ENCODE measurements at places on chromosomes 2 and 18.

DNA sequence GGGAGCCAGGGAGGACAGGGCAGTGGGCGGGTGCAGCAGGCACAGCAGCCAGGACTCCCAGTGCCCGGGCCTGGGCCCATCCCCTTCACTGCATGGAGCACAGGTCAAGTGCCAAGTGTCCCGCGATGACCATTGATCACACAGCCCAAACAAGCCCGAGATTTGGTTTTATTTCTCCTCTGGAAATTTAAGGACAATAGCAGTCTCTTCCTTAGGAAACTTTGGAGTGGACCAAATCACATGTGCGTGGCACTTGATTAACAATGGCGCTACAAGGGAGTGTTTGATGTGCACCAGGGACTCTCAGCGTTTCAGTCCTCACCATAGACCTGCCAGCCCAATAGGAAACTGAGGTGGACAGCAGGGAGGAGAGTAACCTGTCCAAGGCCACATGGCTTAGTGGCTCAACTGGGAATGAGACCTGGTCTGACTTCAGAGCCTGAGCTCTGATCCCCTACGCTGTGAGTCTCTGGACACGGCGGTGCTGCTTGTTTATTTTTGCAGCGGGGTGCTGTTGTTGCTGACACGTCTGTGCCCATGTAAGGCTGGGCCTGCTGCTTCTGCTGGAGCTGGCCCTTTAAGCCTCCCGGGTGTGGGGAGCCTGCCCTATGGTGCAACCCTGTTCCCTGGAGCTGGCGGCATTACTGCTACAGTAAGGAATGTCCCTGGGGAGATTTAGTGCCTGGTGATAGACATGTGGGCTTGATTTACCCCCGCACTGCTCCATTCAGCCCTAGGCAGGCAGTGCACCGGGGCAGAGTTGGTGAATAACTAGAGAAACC lies 194.2 kb downstream of the INHBB start:
- no peak for DNase-seq

DNA sequence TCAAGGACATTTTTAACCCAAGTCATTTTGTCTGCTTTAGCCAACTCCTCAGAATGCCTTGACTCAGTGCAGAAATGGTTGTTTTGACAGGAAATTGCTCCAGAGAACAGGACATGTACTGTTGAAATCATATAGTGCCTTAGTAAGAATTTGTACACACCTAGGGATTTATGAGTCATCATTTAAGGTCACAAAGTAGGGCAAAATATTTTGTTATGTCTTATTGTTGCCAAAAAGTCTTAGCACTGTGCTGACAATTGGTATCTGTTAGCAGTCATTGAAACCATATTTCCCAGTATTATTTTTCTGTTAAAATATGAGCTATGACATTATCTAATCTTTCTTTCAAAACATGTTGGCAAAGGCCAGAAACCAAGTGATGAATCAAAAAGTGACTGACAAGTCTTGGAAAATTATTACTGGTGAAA lies 104.5 kb downstream of the OSBPL6 start:
- DNase-seq: no peak

DNA sequence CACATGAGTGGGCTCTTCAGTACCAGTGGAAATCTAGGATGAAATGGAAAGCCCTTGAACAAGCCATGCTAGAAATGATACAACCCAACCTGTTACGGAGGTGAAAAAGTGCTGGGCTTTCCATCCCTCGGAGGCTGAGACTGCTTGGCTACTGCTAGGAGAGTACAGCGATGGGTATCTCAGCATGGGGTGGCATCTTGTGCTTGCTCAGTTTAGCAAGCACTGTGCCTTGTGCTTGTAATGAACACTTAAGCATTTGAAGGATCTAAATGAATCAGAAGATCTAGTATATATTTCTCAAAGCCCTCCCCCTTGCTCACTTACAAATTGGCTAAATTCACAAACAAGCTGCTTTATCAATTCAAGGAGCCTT lies 44.3 kb upstream of the EHBP1 start:
- DNase-seq: no peak

DNA sequence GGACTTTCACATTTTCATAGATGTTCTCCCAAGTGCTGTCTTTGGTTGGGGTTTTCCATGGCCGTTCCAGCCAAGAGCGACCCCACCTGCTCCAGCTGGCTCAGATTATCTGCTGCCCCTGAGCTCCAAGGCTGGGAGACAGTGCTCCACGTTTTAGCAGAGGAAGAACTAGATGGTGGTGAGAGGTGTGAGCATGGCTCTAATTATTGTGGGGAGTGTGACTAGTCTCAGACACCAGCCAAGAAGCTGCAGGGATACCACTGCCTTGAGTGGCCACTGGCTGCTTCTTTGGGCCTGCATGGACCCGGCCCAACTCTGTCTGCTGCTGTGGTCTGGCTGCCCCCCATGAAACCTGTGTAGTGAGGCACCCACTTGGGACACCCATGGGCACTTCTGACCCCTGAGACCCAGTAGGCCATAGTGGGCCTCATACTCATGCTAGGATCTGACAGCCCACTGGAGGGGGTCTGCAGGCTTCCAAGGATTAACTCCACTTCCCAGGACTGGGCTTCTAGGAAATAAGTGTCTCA lies 2.8 kb upstream of the NCL start:
- no peak for DNase-seq

GRCh38 chr2:28054916-28055315 lies 164.4 kb downstream of the BABAM2 start:
- DNase-seq: no peak

DNA sequence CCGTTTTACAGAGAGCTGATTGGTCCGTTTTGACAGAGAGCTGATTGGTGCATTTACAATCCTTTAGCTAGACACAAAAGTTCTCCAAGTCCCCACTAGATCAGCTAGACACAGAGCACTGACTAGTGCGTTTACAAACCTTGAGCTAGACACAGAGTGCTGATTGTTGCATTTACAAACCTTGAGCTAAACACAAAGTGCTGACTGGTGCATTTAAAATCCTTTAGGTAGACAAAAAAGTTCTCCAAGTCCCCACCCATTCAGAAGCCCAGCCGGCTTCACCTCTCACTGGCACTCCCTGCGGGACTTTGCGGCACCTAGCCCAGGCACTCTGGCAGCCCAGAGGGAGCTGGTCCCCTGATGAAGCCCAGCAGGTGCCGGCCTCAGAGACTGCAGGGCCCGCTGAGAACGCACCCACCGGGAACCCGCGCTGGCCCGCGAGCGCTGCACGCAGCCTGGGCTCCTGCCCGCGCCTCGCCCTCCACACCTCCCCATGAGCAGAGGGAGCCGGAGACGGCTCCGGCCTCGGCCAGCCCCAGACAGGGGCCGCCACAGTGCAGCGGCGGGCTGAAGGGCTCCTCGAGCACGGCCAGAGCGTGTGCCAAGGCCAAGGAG lies 508.1 kb upstream of the CHAC2 start:
- DNase-seq: no peak

DNA sequence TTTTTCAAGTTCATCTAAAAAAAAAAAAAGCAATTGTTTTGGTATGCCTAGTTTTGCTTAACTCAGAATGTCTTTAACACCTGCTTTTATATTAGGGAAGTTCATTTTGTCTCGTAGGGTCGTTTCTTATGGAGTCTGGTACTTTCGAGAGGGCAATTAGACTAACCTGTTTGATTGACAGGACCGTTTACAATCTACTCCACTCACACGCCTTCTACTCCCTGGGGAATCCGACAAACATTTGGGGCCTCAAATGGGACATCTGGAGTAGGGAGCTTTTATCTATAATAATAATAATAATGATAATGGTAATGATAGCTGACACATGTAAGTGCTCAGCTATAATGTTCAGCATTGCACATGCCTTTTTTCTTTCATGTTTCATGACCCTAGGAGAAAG lies 261.6 kb upstream of the RASGRP3 start:
- DNase-seq: no peak

- no peak for DNase-seq
Measured at GRCh38 chr2:238305092-238305862, 15.0 kb upstream of the TRAF3IP1 start.

DNA sequence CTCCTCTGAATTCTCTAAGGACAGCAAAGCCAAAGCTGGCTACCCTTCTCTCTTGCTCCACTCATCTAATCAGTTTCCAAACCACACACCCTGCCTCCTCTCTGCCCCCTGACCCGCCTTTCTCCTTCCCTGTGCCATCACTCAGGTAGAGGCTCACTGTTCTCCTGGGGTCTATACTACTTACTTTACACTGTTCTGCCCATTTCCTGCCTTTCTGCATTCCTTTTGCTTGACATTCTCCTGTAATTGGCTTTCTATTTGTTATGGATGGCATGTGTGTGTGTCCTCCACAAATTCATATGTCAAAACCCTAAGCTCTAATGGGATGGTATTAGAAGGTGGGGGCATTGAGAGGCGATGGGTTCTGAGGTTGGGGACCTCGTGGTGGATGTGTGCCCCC lies 675.2 kb upstream of the ID2 start:
- DNase-seq: no peak

GRCh38 chr2:133315280-133315679 lies 253.0 kb downstream of the NCKAP5 start:
- no peak for DNase-seq

DNA sequence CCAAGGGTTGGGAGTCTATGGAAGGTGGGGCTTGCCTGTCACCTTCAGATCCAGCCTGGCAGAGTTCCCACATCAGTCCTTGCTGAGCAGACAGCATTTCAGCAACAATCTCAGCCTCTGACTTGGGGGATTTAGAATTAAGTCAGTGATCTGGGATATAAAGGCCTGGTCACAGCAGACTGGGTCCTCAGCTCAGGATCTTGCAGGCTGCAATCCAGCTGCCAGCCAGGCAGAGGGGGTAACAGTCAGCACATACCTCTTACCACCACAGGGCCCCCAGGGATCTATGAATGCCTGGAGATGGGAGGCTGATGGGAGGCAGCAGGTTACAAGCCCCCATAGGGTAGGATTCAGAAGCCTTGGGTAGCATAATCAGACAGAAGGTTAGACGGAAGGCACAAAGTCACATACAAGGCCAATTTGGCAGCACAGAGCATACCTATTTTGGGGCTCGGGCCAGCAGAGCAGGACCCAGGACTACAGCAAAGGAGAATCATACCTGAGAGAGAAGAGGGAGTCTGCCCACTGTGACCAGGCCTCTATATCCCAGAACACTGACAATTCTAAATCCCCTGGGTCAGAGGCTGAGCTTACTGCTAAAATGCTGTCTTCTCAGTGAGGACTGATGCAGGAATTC lies 163.5 kb downstream of the MTCL1 start:
- no peak for DNase-seq

DNA sequence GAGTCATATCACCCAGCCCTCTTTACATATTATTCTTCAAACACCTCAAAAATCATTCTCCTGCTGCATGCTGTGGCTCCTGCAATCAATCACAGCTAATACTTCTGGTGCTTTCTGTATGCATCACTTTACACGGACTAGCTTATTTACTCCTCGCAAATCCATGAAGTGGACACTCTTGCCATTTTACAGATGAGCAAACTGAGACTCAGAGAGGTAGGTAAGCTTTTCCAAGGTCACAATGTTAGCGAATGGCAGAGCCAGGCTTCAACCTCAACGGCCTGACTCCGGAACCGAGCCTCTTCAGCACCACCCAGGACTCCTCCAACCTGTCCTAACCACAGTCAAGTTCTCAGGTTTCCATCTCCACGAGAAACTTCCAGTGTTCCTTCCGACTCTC lies 36.8 kb downstream of the TCF4 start:
- DNase-seq: no peak

GRCh38 chr2:174322746-174323145 lies 12.0 kb upstream of the SP9 start:
- no peak for DNase-seq

GRCh38 chr18:24915547-24915946 lies 436.4 kb downstream of the ZNF521 start:
- DNase-seq: no peak

DNA sequence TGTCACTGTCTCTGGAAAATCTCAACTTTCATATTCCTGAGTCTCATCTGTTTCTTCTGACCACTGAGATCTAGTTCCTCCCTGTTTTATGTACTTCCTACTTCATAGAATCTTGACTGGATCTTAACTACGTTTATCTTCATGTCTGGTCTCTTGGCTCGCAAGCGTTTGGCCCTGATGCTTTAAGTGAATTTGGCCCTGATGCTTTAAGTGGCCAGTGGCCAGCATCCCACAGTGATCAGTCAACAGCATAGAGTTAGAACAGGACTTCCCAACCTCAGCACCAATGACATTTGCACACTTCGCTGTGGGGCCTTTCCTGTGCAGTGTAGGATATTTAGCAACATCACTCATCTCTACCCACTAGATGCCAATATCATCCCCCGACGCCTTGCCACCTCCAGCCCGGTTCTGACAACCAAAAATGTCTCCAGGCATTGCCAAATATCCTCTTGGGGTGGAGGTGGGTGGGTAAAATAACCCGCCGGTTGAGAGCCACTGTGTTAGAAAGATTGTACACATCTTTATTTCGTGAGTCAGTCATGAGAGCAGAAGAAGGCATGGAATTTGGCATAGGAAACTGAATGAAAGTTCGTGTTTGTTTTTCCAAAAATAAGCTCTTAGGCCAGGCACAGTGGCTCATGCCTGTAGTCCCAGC lies 12.2 kb downstream of the TM4SF20 start:
- no peak for DNase-seq

- no peak for DNase-seq
Measured at GRCh38 chr2:143329288-143329687, 200.1 kb downstream of the ARHGAP15 start.

- no peak for DNase-seq
Measured at GRCh38 chr2:6958616-6959235, 41.5 kb downstream of the RNF144A start.

- DNase-seq: no peak
Measured at GRCh38 chr2:1277634-1278033, 135.6 kb upstream of the TPO start.

DNA sequence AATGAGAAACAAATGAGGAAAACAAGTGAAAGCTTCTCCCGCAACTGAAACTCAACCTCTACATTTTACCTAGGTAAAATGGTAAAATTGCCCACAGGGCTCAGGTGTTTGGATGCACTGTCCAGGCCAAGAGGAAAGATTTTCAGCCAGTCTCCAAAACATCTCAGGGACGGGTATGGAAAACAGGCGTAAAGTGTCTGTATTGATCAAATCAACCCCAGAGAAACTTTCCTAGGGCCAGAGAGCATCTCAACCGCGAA lies 361 bp upstream of the HAT1 start:
- no peak for DNase-seq

GRCh38 chr2:18432999-18433398 lies 127.5 kb downstream of the RDH14 start:
- no peak for DNase-seq

DNA sequence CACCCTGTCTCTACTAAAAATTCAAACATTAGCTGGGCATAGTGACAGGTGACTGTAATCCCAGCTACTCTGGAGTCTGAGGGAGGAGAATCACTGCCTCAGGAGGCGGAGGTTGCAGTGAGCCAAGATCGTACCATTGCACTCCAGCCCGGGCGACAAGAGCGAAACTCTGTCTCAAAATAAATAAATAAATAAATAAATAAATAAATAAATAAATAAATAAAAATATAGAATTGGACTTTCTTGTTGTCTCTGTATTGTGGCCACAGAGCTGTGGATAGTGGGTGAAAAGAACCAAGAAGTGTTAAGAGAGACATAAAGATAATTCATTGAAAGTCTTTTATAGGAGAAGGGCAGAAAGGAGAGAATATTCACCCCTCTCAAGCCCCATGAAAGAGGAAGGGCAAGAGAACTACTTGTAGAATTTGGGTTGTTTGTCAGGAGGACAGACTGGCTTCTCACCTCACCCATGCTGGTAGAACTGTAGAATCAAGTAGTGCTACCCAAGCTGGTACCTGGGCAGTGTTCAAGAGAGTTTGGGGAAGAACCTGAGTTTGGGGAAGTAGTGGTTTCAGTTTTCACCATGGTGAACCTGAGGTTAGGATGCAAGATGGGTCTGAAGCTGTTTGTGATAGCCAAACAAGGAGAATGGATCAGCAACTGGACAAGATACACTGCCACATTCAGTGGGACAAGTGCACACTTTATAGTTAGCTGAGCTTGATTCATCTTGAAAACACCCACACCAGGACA lies 256.5 kb downstream of the CD226 start:
- no peak for DNase-seq
